Right hindlimb (tissue), 1 donor: ENCODE measurements at places on chromosomes 1 and 21.

GRCh38 chr1:15345705-15346345 lies 63.9 kb upstream of the EFHD2 start:
- no peak for DNase-seq

- DNase-seq, result no peak
Observed at GRCh38 chr1:226987179-226987536, 47.1 kb downstream of the COQ8A start.

DNA sequence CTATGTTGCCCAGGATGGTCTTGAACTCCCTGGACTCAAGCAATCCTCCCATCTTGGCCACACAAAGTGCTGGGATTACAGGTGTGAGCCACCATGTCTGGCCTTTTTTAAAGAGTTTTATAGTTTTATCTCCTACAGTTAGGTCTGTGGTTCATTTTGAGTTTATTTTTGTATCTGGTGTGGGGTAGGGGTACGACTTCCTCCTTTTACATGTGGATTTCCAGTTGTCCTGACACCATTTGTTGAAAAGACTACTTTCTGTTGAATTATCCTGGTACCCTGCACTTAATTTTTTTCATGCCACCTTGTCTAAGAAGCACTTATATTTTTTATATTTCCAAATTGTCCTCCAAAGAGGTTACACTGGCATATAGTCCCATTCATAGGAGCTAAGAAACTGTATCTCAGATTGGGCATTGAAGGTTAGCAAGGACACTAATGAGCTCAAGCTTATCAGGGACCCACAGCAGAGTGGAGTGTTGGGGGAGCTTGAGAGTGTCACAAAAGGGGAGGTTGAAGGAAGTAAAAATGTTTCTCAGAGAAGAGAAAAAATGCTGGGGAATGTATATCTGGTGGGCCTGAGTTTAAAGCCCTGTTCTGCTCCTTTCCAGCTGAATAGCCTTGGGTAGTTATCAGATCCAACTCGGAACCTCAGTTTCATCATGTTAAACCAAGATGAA lies 23.4 kb upstream of the MEF2D start:
- no peak for DNase-seq

DNA sequence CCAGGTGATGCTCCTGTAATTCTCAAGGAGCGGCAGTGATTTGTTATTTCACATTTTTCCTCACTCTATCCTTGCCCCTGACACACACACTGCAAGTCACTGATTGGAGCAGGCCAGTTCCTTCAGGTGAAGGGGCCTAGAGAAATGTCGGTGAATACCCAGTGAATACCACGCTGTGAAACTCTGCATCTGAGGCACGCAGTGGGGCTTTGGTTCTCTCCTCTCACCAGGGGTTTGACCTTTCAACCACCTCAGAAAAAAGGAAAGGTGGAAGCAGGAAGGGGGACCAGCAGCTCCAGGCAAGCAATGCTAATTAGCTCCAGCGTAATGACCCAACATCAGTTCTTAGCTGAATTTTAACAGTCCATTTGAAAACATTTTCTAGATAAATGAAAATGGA lies 532 bp upstream of the FAM177B start:
- no peak for DNase-seq

DNA sequence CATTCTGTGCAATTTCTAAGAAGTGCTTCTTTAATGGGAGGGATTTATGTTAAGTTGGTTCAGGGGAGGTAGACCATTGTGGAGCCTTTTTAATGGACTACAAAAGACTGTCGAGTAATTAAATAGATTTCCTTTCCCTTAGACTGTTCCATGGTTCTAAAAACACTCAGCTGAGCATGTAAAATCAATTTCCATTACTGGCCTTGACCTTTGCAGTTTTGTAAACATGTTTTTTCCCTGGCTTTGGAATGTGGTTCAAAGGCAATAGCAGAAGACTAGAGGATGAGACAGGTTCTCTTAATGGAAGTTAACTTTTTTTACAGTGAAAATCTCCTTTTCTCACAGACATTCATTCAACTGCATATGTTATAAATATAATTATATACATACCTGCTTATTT lies 37.6 kb upstream of the BTG3 start:
- DNase-seq, result no peak

DNA sequence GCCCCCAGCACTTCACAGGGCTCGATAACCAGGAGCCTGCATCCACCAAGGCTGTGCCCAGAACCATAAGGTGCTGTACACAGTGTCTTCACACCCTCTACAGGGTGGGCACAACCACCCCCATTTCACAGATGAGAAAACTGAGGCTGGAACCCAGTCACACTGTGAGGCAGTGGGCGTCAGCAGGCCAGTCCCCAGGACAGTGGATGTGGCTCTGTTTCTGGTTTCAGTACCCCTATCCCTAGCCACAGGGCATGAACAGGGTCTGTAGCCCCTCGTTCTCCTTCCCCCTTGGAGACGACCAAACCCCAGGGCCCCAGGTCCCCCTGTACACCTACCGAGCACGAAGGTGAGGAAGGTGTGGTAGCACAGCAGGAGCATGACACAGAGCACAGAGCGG lies 27.6 kb downstream of the TTC39A start:
- no peak for DNase-seq

GRCh38 chr1:185398599-185398998 lies 81.6 kb upstream of the IVNS1ABP start:
- DNase-seq, result no peak
